HS-5 (cell line): ENCODE measurements at places on chromosomes 3 and 15.

- peak; percentile 36 for DNase-seq
These were observed 6.3 kb upstream of the UBE2Q2 start for GRCh38 chr15:75836959-75837334.

GRCh38 chr3:38588371-38588971 is 61.0 kb downstream of the SCN5A start:
- no peak for DNase-seq

- no peak for DNase-seq
These were observed 97.5 kb downstream of the SLC49A4 start for GRCh38 chr3:122892118-122892960.

DNA sequence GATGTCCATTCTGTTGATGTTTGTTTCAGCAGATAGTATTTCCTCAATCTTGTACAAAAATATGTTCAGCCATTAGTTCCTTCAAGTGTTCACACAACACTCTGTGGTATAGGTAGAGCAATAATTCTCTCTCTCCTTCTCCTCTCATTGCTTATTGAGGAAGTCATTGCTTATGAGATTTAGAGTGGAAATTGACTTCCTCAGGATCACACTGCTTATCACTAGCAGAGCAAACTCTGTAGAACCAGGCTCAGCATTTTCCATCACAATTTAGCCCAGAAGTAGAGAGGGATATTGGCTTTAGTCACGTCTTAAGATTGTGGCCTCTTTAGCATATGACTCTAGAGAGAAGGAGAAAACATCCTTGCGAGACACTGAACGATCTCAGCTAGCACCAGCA is 31.2 kb downstream of the RAB11A start:
- no peak for DNase-seq

DNA sequence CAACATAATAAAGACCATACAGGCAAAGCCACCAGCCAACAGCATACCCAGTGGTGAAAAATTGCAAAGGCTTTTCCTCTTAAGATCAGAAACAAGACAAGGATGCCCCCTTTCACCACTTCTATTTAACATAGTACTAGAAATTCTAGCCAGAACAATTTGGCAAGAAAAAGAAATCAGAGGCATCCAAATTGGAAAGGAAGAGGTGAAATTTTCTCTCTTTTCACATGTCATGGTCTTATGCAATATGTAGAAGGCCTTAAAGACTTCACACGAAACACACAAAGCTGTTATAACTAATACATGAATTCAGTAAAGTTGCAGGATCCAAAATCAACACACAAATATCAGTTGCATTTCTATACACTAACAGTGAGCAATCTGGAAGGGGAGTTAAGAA is 120.2 kb downstream of the APBA2 start:
- no peak for DNase-seq

- no peak for DNase-seq
These were observed 108.4 kb downstream of the CORO2B start for GRCh38 chr15:68687136-68687735.

DNA sequence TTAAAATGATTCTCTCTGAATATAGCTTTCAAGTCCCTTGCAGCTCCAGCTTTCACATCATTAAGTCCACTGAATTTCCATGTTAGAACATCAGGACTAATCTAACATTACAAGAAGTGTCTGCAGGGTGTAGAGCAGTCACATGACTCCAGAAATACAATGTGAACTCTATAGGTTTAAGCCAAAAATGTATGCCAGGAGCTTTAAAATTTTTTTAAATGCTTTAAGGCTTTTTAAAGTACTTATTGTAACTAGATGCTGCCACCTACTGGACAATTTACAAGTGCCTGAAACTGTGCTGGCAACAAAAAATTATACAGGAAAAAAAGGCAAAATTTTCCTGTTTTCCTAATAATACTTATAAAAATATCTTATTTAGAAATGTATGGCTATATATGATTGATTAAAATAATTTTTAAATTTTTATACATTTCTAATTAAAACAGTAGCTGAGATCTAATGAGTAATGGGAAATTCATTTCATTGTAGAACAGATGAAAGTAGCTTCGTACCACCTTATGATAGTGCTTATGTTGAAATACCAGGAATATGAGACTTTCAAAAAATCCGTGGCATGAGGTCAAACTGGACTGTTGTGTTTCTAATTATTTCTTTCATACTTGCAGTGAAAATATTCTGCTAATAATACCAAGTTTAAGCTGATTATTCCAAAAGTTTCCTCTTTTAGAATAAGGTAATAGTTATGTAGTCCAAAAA is 25.7 kb downstream of the FSIP1 start:
- DNase-seq: peak; percentile 43

- DNase-seq: no peak
These were observed 65.9 kb upstream of the MYO5C start for GRCh38 chr15:52361494-52361893.

- DNase-seq: no peak
These were observed 572.6 kb downstream of the FOXP1 start for GRCh38 chr3:71010726-71011455.

GRCh38 chr15:29815000-29815710 is 7.1 kb downstream of the TJP1 start:
- no peak for DNase-seq
